ENCODE measurements at places on chromosomes 2 and 18.

DNA sequence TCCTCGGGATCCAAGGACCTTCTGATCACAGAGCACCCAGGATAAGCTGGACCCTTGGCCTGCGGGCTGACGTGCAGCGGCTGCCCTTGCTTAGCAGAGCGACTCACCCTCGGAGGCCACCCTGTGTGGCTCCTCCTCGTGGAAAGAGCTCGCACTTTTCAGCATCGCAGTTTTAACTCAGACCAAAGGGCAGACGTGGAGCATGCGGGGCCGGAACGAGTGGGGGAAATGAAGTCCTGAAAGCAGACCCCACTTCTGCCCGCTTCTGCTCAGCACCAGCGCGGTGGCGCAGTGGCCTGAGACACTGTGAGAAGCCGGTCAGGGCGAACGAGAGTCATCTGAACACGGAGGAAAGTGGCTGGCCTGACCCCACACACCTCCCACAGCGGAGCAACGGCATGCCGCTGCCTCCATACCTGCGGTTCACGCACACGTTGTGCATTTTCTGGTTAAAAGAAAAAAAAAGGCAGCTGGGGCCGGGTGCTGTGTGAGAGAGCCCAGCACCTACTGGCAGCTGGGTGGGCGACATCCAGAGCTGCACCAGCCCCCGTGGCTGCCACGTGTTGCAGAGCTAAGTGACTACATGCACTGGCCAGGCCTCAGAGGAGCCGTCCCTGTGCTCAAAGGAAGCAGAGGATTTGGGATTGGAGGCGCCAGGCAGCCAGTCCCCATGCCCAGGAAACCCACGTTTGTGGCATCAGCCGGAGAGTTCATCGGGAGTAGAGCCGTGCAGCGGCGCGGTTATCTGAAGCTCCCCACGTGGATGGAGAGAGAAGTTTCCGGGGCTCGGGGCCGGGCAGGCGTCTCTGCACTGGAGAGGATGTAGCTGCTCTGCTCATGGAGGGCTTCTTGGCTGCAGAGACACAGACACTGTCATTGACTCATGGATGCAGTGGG, 89.7 kb downstream of the USP40 start:
- no peak for DNase-seq

DNA sequence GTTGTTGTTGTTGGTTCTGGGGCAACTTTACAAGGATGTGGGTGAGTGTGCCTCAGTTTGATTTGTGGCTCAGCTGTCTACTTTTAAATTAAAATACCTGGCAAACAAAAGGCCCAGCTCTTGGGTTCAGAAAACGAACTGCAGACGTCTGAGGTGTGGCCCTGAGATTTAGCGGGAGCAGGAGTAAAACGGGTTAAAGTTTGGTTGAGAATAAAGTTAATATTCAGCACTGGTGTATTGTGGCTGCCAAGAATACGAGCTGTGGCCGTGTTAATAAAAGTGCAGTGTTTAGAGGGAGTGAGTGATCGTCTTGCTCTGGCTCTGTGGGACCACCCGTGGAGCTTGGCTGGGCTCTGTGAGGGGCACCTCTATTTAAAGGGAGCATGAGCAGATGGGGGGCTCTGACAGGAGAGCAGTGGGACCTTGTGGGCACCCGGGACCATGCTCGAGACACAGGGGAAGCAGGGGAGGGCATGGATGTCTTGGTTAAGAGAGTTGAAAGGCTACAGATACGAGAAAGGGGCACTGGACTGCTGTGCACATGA, 80.3 kb downstream of the VAPA start:
- DNase-seq: no peak

GRCh38 chr18:55261253-55261652, 302.0 kb upstream of the CCDC68 start:
- no peak for DNase-seq

DNA sequence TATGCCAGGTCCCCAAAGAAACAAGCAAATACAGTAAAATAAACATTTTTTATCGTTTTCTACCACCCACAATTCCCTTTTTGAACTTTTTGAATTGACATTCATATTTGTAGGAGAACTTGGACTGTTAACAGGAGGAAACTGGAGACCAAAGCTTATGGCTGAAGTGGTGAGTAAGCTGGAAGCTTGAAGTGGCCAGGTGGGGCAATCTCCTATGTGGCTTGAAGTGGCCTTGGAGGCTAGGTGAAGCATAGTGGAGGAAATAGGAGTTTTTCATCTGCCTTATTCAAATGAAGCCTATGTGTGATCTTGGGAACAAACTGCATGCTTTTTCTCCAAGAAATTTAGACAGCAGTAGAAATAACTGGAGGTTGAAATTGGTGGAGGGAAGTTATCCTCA, 962.9 kb upstream of the FANCL start:
- DNase-seq: no peak

- no peak for DNase-seq
Observed at GRCh38 chr2:239819974-239820555, 205.1 kb downstream of the NDUFA10 start.

DNA sequence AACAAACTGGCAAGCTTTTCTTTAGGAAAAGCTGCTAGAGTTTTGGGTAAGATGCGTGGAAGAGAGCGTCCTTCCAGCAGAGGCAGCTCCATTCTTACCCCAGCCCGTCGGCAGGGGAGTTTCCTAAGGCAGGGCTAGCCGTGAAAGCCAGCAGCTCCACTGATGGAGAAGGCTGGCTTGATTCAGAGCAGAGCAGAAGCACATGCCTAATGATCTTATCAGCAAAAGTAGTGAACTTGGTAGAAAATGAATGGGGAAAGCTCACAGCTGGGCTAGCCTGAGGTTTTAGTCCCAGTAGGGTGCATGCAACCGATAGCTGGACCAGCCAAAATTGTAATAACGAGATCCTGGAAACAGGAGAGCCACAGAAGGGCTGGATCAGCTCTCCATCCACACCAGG, 20.8 kb downstream of the LAMA1 start:
- DNase-seq: no peak

DNA sequence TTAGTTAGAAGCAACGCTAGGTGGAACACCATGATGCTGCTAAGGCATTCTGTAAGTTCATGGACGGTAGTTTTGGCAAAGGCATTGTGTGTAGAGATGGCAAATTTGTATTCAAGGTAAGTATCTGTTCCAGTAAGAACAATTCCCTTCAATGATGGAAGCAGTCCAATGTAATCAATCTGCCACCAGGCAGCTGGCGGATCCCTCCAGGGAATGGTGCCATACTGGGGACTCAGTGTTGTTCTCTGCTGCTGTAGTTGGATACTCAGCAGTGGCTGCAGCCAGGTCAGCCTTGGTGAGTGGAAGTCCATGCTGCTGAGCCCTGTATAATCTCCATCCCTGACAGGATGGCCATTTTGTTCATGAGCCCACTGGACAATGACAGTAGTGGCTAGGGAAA, 62.8 kb downstream of the ARL6IP6 start:
- DNase-seq: no peak

- no peak for DNase-seq
Observed at GRCh38 chr2:177188482-177189469, 23.8 kb upstream of the HNRNPA3 start.

DNA sequence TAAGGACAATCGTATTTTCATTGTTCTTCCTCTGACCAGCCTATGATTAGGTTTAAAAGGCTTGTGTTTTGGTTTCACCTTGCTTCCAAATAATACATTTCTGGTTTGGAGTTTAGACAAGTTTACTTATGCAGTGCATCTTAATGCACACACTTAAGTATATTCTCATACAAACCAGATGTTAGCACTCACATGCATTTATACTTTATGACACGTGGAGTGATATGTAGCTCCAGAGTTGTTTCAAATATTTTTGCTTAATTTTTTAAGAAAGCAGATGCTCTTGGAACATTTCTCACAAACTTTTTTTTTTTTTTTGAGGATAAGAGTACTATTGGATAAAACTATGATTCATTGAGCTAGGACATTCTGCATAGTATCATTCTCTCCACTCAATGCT, 109.9 kb downstream of the PDE1A start:
- no peak for DNase-seq

GRCh38 chr2:215531284-215531683, 95.4 kb upstream of the FN1 start:
- DNase-seq: no peak

DNA sequence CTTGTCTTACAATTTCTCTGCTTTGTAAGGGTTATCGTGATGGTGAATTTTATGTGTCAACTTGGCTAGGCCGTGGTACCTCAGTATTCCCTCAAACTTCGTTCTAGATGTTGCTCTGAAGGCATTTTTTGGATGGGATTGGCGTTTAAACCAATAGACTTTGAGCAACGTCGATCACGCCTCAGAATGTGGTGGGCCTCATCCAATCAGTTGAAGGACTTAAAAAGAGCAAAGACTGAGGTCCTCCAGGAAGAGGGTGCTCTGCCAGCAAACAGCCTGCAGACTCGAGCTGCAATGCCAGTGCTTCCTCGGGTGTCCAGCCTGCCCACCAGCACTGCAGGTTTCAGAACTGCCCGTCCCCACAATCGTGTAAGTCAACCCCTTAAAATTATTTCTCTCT, 145.8 kb upstream of the SALL3 start:
- no peak for DNase-seq

DNA sequence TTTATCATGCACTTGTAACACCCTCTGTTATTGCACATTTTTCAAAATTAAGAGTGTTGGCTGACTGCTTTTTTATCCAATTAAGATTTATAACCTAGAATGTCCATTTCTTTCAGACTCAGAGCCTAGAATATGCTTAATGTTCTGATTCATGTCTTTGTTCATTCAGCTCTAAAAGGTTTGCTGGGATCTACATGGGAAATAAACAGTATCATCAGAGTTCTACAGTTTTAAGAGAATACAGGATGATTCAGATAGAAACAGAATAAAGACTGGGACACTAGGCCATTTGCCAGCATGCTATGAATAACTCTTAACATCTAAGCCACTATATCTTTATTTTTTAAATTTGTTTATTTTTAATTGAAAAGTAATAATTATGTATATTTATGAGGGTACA, 713.7 kb upstream of the CHAC2 start:
- no peak for DNase-seq

GRCh38 chr2:42979870-42980763, 187.7 kb upstream of the HAAO start:
- DNase-seq: no peak

- DNase-seq: no peak
Observed at GRCh38 chr2:192535956-192536921, 341.5 kb upstream of the TMEFF2 start.

DNA sequence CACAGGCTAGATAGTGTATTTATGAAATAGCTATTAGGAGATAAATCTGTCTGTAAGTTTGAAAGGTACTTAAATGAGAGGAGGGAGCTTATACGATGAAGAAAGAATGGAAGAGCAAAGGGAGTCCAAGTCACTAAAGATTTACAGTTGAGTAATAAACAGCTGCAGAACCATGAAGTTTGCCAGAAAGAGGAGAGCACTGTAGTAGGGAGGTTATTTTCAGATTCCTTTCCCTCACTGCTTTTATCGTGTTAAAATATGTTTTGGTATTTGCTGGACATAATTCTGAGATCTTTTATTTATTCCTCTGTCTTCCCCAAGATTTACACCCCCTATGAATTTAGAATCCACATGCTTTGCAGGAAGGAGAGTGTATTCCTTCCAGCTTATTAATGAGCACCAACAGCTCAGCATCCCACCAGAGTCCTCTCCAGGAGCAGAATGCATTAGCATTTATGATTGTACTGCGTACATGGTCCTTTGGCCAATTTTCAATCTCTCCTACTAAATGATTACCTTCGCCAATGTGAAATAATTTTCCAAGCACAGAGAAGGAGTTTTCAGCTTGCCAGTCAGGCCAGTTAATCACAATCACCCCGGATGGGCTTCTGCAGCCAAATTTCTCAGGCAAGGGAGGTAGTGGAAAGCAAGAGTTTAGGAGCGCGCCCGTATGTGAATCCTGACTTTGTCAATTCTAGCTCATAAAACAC, 297.0 kb downstream of the NBAS start:
- no peak for DNase-seq

- DNase-seq: no peak
Observed at GRCh38 chr18:47981830-47982229, 51.4 kb upstream of the SMAD2 start.

DNA sequence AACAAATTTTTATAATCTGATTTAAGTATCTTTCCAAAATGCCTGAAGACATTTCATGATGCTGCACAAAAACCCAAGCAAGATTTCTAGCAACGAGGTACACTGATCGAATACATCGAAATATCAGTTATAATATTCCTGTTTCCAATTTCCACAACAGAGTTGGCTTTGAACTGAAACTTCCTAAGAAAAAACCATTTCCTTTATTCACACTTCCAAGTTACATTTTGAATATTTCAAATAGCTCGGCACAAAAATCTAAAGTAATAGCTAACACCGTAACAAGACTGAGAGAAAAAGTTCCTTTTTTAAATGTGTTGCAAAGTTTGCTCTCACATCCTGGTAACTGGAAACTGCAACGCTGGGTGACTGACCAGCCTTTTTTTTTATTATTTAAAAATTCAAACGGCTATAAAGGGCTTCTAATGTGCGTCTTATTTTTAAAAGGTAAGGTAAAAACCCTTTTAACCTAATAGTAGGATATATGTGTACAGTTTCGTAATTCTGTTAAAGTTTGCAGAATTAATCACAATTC, 1.7 kb downstream of the HNRNPLL start:
- no peak for DNase-seq

- DNase-seq: no peak
Observed at GRCh38 chr2:145822892-145823534, 1303.1 kb upstream of the ZEB2 start.

DNA sequence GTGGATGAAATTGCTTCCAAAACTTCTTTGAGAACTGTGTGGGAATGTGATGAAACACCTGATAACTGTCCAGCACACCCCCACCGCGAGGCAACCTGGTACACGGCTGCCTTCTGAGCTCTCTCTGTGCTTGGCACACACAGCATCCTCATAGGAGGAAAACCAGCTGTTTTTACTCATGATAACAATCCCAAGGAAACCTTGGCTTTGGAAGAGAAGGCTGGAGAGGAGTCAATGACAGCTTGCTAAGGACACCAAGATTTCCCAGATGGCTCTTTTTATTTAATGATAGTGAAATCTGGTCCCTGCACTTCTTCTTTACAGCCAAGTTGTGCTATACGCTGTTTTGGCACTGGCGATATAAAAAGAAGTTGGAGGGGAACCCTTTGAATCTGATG, 232.5 kb upstream of the FN1 start:
- DNase-seq: no peak

DNA sequence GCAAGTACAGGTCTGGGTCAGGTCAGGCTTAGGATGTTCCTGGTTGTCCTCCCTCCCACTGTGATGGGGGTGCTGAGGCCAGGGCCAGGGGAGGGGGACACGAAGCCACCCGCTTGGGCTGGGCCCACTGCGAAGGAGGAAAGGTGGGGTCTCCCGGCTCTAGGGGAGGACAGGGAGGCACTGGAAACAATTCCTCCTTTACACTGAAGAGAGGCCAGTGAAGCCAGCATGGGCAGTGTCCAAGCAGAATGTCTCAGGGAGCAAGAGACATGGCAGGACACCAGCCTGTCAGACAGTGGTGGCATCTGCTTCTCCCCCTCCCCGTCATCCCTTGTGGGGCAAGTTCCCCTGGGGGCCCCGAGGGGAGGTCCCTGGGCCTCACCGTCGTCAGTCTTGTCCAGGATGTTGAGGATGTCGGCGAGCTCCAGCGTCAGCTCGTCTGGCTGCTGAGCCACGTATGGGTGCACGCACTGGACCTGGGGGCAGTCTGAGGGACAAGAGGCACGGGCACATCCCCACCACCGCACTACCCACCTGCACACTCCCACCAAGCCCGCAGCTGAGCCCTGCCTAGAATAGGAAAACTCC, 10.8 kb downstream of the SNORC start:
- no peak for DNase-seq

Data from endothelial cell (in vitro differentiated cells).